Panc1 (cell line): ENCODE measurements at places on chromosomes 5 and 9. TPM values are rescaled to one million over a fixed set of nuclear protein-coding genes. Genes with fewer than 3 reads are reported as not detected.

The ZDHHC21 gene
- total RNA-seq = 3.4 TPM

The ZDHHC12 gene
- 39.3 TPM for total RNA-seq

The SLC25A2 gene
- 0.28 TPM for total RNA-seq

The PCDHB13 gene
- total RNA-seq = 1.0 TPM

The NAIF1 gene
- total RNA-seq = 14.6 TPM
